ENCODE measurements at places on chromosomes 5 and 9. TPM values are rescaled to one million over a fixed set of nuclear protein-coding genes. Genes with fewer than 3 reads are reported as not detected.

DNA sequence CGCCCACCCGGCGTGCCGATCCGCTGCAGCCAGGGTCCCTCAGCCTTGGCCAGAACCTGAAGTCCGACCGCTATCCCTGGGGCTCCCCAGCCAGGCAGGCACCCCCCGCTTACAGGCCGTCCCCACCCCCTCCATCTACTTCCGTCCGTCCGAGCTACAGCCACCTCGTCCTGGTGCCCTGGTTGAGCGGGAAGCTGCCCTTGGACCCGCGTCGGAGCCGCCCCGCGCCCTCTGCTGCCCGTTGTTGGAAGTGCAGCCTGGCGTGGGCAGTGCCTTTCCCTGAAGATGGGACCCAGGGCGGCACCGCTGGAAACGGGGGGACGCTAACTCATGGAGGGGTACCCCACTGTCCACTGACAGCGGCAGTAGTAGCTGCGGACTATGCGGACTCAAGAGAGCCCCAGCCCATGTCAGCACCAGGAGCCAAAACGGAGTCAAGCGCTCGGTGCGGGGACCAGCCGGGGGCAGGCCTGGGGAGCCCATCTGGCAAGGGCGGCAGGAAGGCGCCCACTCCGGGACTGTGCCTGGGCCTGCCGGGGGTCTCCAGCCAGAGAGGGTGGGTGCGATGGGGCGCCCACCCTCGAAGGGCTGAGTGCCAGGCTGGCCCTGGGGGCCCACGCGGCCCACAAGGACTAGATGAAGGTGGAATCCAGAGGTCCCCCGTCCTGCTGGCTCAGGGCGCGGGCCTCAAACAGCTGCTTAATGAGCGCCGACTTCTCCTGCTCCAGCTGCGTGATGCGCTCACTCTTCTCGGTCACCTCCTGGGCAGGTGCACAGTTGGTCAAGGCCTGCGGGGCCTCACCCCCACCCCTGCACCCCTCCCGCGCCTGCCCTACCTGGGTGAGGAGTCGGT, 6.1 kb downstream of the SAPCD2 start:
- H3K36me3 ChIP-seq: no peaks in the 10 kb centered on the region
- peak; percentile 97 for DNase-seq
- no peak overlapping the region for H3K27ac ChIP-seq
- H3K4me1 ChIP-seq: no peaks in the 10 kb centered on the region

GRCh38 chr5:157568720-157569119, 6.9 kb downstream of the ADAM19 start:
- peaks cover 18% of the 10 kb centered on the region for H3K36me3 ChIP-seq
- no peaks in the 10 kb centered on the region for H3K27me3 ChIP-seq
- peaks cover 17% of the 10 kb centered on the region for H3K4me1 ChIP-seq
- no peak overlapping the region for H3K27ac ChIP-seq
- no peak overlapping the region for H3K4me3 ChIP-seq

- H3K36me3 ChIP-seq: no peaks in the 10 kb centered on the region
- no peak overlapping the region for H3K27ac ChIP-seq
- no peak overlapping the region for H3K4me3 ChIP-seq
Measured at GRCh38 chr9:19496321-19497050, 87.7 kb downstream of the ACER2 start.

The FAM151B gene
- total RNA-seq: 19.2 TPM

DNA sequence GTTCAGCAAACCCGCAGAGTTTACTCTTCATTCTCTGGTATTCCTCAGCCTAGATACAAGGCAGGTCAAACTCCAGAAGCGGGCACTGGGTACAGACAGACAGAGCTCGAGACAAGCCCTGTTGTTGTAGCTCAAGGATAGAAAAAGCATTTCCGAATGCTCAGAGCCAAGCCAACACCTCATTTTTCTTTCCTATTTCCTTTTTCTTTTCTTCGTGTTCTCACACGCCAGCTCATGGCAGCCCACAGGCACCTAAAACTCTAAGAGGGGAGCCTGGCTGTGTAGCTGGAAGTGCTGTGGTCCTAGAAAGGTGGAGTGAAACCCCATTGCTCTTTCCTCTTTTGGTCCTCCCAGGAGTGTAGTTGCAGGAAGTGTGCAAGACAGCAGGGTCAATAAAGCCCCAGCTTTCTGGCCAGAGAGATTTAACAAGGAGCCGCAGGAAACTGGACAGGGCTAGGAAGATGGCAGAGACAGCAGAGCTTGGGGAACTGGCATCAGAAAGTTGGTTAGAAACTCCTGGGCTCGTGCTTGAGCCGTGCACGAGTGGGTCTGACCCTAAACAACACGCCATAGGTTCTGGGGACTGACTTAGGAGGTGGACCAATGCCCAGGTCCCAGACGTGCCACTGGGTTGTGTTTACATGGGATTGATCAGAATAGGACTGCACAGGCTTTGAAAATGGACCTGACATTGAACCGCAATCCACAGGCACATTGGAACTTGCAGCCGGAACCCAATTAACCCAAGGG, 41.6 kb downstream of the ADAMTS2 start:
- H3K4me3 ChIP-seq: peak overlapping the region; percentile 48
- H3K27ac ChIP-seq: peak overlapping the region; percentile 99
- DNase-seq: peak; percentile 57
- no peaks in the 10 kb centered on the region for H3K36me3 ChIP-seq
- peaks cover 62% of the 10 kb centered on the region for H3K4me1 ChIP-seq

DNA sequence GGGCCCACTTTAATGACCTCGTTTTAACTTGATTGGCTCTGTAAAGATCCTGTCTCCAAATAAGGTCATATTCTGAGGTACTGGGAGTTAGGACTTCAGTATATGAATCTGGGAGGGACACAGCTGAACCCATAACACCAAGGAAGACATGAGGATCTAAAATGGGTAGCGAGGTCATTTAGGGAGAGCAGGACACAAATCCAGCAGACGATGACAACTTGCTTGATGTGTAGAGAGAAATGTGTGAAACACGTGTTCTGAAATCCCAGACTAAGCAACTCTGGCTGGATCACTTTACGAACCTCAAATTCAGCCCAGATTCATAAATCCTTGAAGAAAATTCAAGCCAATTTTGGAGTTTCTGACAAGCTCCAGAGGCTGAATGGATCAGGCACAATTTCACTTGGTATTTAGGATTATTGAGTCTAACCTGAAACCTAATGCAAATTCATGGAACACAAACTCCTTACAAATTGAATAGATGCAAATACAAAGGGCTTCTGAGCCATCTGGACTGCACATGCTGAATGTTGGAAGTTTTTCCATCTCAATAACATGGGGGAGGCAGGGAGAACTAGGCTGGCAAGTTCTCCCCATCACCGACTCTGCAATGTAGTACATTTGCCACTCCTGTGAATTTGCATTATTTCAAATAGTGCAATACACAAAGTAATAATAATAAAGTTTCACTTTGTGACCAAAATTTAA, 74.0 kb upstream of the SLC30A5 start:
- no peak overlapping the region for H3K27ac ChIP-seq
- no peak overlapping the region for H3K4me3 ChIP-seq
- H3K27me3 ChIP-seq: peaks cover 7% of the 10 kb centered on the region
- DNase-seq: no peak
- H3K4me1 ChIP-seq: no peaks in the 10 kb centered on the region

DNA sequence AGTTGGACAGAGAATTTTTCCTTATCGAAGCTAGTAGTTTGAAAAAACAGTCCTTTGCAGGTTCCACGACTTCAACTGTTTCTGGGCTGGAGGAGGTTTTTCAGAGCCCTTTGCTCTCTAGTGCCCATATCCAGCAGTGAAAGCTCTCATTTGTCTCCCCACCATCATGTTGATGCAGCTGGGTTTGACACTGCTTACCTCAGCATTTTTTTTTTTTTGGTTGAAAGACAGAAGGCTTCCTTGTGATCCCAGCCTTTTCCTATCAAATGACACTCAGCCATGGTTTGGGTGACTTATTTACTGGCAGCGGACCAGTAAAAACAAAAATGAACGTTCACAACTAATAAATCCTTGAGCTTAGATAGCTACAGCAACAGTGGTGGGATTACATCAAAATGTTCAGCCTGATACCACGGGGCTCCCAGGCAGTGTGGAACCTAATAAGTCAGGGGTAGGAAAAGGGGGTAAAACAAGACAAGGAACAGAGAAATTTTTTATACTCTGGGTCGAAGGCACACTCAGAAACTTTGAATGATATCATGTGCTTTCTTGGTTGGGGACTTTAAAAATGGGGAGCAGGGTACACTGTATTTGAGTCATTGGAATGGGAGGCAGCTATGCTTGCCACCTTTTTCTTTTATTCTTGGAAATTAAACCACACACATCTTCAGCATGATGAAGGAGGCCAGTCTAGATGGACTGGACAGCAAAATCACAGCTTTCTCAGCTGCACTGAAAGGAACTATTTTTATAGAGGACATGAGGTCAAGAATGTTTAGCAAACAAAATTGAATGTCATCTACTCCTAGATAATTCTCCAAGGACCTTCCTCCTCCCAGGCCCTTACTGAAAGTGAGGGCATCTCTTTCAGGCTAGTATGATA, 308.9 kb upstream of the MPDZ start:
- peaks cover 3% of the 10 kb centered on the region for H3K4me1 ChIP-seq
- no peak overlapping the region for H3K27ac ChIP-seq
- H3K4me3 ChIP-seq: no peak overlapping the region
- no peaks in the 10 kb centered on the region for H3K27me3 ChIP-seq
- DNase-seq: no peak
- H3K36me3 ChIP-seq: no peaks in the 10 kb centered on the region

The GRM6 gene
- total RNA-seq: not detected

DNA sequence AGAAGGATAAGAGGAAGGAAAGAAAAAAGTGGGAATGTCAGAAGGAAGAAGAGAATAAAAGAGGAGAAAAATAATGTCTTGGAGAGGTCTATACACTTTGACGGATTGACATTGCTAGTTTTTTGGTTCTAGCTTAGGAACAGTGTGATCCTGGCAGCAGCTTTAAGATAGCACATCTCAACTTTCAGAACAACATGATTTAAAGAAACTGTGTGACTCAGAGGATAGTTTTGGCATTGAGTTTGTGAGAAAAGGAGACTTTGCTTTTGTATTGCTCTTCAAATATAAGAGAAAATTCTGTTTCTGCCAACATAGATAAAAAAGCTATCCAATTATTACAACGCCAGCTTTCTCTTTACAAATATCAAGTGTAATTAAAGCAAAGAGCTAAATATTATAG, 260.7 kb upstream of the ARRDC3 start:
- no peak for DNase-seq
- H3K27ac ChIP-seq: no peak overlapping the region
- no peaks in the 10 kb centered on the region for H3K36me3 ChIP-seq
- no peaks in the 10 kb centered on the region for H3K27me3 ChIP-seq
- no peaks in the 10 kb centered on the region for H3K4me1 ChIP-seq
- no peak overlapping the region for H3K4me3 ChIP-seq

The MEIKIN gene
- not detected for total RNA-seq
